ENCODE measurements at places on chromosomes 2 and 18.
A peak's percentile ranks its signal among the peaks of the same experiment; 100 is the strongest.

DNA sequence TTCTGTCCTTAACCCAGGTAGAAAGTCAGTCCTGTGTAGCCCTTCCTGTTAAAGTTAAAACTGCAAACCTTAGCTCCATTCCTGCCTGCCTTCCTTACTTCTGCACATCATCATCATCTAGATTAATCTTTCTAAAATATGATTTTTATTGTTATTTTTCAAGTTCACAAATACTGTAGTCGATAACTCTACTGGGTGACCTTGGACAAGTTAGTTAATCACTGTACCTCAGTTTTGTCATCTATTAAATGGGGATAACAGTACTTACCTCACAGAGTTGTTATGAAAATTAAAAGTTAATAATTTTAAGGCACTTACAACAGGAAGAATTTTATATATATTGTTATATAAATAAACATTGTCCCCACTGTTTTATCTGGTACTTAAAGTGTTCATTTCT is 2.5 kb upstream of the YPEL5 start:
- DNase-seq = no peak

DNA sequence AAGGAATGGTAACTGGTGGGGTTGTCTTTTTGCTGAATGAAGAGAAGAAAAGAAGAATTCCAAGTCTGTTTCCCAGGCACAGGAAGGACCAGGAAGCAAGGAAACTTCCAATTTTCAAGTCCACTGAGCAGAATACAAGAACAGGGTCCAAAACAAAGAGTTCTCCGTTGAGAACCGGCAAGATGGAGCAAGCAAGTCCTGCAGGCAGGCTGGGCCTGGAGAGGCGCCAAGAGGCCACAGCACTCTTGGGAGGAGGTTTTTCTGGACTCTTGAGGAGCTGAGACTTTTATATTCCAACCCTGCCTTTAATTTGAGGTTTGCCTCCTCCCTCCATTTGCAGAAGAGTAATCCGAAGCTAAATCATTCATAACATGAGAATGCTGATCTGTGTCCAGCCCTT is 224.5 kb downstream of the IKZF2 start:
- peak; percentile 27 for DNase-seq

DNA sequence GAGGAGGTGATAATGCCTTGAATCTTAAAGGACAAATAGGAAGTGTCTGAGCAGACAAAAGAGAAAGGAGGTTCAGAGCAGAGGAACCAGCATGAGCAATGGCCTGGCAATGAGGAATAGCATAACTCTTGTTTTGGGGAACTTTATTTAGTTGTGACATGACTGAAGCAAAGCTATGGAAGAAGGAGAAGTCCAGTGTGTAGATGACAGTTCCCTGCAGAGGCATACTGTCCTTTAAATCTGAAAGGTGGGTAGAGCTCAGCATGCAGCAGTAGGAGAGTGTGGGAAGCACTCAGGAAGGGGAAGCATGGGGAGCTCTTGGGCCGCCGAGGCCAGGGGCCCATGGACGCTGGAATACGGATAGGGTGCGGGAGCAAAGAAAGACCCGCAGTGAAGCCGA is 173.8 kb downstream of the SEPTIN10 start:
- DNase-seq = no peak

GRCh38 chr2:110842048-110842447 is 109.7 kb downstream of the ACOXL start:
- no peak for DNase-seq

- peak; percentile 6 for DNase-seq
Measured at GRCh38 chr2:170217778-170218251, 39.9 kb downstream of the MYO3B start.

- DNase-seq = peak; percentile 67
Measured at GRCh38 chr2:67400560-67401485, 3.7 kb downstream of the ETAA1 start.

DNA sequence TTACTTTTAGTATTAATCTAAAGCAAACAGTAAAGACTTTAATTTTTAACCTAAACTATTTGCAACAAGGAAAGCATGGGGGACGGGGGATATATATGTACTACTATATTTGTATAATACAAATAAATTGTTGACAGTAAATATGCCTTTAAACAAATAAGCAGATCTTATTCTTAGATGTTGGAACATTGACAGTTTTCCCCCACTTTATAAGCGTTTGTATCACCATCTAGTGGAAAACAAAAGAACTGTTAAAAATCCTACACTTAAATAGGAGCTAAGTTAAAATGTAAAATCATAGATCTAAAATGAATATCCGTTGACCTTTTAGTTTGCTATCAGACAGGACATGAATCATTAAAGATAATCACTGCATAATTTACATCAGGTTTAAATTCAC is 50.0 kb downstream of the RBBP8 start:
- peak; percentile 64 for DNase-seq

- peak; percentile 65 for DNase-seq
Measured at GRCh38 chr2:165239230-165239629, at the start of gene SCN2A. TSS of gene SCN2A (plus strand) at chr2:165239414. CDS start at chr2:165295824, 56,410 bp downstream.

- DNase-seq = no peak
Measured at GRCh38 chr18:71450257-71450656, 1093.9 kb downstream of the CBLN2 start.

- peak; percentile 75 for DNase-seq
Measured at GRCh38 chr2:197174539-197175094, 136.0 kb downstream of the ANKRD44 start.

DNA sequence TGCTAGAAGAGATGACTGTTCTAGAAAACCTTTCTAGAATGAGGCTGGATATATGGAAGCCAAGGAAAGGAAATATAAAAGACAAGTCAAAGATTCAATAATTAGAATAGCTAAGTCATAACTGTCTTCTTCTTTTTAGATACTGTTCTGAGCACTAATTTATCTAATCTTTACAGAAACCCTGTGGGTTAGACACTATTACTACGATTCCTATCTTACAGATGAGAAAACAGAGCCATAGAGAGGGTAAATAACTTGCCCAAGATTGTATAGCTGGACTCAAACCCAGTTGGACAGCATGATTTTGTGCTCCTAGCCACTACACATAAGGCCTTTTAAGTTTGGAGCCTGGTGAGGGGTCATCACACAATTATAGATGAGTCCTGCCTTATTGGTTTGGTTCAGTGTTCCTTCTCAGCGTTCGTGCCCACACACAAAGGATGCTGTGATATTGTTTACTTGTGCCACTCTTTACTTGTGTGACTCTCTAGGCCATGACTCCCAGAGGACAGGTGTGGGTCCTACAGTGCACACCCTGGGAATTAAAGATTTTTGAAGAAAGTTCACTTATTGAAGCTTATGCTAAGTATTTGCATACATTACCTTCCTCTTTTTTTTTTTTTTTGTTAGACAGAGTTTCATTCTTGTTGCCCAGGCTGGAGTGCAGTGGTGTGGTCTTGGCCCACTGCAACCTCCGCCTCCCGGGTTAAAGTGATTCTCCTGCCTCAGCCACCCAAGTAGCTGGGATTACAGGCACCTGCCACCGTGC is 153.7 kb downstream of the PRKCE start:
- DNase-seq = no peak

- DNase-seq = no peak
Measured at GRCh38 chr2:50611351-50611871, 420.5 kb downstream of the NRXN1 start.

DNA sequence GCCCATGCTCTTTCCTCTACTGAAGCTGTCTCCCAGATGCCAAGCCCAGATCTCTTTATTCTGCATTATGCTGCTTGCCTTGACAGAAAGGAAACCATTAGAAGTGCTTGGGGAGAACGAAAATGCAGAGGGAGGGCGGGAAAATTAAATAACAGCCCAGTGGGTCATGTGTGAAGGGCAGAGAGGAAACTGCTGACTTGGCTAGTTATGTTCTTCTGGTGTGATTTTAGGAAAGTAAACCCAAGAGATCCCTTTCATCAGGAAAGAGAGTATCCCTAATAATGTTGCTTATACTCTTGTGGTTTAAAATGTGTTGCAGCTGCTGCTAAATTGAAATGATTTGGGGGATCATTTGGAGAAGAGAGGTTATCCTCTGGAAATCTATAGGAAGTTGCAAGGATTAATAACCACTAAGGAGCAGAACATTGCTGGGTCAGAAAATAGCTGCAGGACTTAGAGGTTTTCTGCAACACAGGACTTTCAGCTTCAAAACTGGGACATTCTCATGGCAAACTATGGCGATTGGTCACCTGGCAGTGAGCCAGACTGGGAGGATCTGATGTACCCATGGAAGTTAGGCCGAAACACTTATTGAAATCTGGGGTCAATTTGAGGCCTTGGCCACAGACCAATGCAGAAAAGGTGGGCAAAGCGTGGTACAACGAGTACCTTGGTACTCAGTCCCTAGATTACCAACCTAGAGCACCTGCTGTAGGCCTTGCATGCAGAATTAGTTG is 172.2 kb downstream of the TMEM247 start:
- peak; percentile 37 for DNase-seq

- DNase-seq = no peak
Measured at GRCh38 chr2:29215739-29216608, 100.8 kb downstream of the CLIP4 start.

DNA sequence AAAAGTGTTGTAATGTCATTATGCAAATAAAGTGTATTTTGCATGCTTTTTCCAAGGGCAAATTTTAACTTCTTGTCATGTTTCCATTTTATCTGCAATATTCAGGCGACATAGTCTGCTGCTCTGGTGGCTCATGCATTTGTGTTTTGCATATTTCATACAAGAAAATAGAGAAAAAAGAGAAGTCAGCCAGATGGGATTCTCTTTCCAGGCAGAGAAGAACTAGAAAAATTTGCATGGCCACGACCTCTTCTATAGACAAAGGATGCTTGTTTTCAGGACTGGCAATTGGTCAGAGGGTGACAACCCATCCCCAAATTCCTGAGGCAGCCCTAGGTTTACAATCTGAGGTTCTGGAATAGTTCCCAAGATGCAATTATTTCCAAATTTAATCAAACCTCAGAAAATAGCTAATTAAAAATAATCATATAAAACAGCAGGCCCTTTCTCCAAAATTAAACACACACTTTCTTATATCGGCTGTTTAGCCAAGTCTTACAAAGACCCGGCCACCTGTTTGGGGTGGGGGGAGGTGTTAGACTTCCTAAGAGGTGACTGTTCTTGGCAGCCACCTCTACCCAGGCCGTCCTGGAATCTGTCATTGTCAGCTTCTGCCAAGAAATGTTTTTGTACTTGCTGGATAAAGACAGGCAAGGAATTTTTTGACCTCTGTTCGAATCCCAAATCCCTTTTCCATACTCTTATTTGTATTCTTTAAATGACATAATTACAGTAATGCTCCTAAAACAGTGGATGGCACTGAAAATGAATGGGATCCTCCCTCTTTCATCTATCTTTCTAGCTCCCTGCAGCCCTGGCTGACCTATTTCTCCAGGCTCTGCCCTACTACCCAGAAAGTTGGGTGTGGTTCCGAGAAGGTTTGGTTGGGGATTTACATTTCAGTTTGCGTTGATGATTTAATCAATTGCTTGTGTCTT is 20.8 kb upstream of the SOS1 start:
- DNase-seq = no peak

- peak; percentile 16 for DNase-seq
Measured at GRCh38 chr2:75053484-75054112, 95.2 kb downstream of the POLE4 start.

GRCh38 chr18:48879008-48879431 is 71.7 kb downstream of the SMAD7 start:
- no peak for DNase-seq

DNA sequence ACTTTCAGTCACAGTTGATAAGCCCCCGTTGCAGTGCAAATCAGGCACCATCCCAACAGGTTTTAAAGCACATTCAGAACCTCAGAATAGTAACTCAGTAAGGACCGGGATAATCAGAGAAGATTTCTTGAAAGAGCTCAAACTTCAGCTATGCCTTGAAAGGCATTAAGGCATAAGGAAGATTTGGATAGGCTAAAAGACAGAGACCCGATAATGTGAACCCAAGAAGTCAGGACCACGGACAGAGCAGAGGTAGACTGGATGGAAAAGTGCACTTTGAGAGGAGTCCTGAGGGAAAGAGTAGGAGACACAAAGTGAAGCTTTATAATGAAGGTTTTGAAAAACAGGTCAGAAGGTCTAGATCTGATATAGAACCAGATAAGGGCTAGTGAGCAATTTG is 36.9 kb upstream of the KLF7 start:
- DNase-seq = peak; percentile 33
